Activated T-cell treated with anti-CD3 and anti-CD28 coated beads for 48 hours (primary cell): ENCODE measurements at places on chromosomes 2 and 18.

DNA sequence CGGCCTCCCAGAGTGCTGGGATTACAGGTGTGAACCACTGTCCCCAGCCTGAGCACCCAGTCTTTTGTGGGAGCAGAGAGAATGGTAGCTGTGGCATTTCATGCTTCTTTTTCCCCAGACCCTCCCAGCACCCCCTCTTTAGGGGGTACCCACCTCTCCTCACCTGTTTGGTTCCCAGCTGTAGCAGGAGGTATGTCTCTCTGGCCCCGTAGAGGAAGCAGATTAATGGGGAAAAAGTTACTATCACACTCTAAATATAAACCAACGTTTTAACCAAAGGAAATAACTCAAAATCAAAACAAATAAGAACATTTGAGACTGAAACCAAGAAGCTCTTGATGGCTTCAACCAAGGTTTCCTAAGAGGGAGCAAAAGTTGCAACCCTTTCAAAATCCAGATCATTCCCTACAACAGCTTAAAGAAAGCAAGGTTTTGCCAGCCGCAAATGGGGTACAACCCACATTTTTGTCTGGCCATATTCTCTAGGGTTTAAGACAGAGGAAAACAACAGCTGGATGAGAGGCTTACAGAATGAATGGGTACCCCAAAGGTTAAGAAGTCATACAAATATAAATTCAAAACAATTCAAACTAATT lies 8.0 kb downstream of the RNF125 start:
- DNase-seq = no peak

DNA sequence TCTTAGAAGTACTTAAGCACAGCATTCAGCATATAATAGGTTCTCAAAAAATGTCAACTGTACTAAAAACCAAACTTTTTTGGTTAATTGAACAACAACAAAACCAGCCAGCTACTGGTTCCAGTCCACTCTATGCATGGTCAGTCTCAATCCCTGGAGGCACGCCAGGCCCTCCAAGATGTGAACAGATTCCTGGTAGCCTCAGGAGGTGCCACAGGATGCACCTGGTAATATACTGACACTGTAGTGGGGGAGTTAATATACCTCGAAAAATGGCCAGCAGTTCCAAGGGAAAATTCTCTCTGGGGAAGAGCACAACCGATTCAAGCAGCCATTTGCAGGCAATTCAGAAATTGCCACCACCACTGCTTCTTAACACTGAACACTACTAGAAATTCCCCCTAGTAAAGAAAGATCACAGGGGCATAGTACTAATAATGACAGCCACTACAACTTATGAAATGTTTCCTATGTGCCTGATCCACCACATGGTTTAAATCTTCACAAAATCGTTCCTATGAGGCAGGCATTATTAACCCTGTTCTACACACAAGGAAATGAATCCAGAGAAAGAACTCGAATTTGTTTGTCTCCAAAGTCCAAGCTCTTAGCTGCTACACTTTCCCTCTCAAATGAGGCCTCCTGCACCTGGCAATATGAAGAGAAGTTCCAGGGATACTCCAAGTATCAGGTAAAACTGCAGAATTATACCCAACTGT lies 3.4 kb downstream of the MGAT4A start:
- DNase-seq = no peak

GRCh38 chr2:176648700-176649297 lies 379.6 kb downstream of the MTX2 start:
- DNase-seq = no peak

DNA sequence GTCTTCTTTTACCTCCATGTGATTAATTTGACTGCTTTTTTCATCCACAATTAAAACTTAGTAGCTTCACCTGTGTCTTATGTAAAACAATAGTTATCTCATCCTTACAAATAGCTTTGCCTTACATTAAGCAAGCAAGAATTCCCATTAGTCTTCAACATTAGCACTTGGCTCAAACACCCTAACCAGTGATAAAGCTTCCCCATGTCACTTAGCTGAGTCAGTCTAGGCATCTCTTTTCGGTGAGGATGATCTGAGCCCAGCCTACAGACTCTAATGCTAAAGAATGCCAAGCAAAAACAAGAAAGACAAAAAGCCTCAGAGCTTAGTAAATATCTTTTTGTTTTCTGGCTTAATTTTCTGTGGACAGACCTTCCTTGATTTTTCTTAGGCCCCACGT lies 26.1 kb downstream of the GAD1 start:
- no peak for DNase-seq

GRCh38 chr18:8980918-8981317 lies 121.6 kb upstream of the NDUFV2 start:
- DNase-seq = no peak

GRCh38 chr2:47274054-47274782 lies 119.1 kb upstream of the STPG4 start:
- no peak for DNase-seq

DNA sequence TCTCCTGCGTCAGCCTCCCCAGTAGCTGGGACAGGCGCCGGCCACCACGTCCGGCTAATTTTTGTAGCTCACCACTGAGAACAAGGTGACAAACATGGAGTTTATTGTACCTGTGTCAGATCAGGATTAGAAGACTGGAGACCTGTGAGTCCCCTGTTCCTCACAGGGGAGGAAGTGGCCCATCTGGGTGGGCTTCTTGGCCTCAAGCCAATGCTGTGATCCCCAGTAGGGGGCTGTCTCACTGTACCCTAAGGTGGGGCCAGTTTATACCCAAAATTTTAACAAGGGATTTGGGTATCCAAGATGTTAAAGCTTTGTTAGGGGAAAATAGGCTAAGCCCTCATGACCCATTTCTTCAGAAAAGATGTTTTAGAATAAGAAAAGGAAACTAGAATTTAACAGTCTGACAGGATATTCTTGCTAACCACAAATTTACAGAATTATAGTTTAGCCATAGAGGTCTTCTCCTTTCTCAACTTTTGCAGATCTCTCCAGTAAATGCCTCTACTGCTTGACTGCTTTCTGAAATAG lies 16.3 kb downstream of the PCBP1 start:
- no peak for DNase-seq

- DNase-seq = peak; percentile 27
Observed at GRCh38 chr2:197804758-197805714, 643 bp downstream of the PLCL1 start.

GRCh38 chr2:217614498-217614897 lies 388.3 kb downstream of the TNS1 start:
- DNase-seq = no peak

- DNase-seq = no peak
Observed at GRCh38 chr2:91477731-91478672, 2786.5 kb downstream of the RPIA start.

DNA sequence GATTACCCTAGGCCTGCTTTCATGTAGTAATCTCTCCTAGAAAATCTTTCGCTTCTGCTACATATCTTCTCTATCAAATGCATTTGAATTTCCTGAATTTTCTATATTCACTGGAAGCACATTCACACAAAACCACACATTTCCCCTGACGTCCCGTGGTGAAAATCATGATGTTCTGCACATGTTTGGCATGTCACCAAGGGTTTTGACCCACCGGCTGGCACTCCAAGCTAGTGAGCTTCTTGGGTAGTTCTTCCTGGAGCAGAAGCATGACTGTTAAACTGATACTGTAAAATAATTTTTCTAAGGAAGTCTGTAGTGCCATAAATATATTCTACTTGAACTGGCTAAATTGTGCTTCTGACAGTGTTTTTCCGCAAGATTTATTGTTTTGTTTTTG lies 510.1 kb upstream of the SLC8A1 start:
- DNase-seq = no peak

GRCh38 chr2:66573416-66573815 lies 138.5 kb downstream of the MEIS1 start:
- DNase-seq = no peak

DNA sequence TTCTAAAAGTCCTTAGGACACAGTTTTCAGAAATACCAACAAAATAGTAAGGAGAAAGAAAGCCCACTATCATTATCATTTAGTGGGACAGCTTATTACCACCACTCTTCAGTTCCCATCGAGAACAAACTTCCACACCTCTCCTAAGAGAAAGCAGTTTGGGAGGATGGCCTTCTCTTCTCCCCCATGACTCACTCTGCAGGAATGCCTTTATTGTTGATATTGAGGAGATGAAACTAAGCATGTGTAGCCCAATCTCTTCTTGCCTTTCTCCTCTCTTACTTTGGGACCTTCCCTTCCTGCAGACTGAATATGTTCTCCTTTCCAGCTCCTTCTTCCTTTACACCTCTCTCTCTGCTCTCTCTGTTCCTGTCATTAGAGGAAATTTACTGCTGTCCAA lies 30.0 kb upstream of the ERMN start:
- DNase-seq = no peak

- no peak for DNase-seq
Observed at GRCh38 chr2:67645280-67646138, 248.4 kb downstream of the ETAA1 start.

DNA sequence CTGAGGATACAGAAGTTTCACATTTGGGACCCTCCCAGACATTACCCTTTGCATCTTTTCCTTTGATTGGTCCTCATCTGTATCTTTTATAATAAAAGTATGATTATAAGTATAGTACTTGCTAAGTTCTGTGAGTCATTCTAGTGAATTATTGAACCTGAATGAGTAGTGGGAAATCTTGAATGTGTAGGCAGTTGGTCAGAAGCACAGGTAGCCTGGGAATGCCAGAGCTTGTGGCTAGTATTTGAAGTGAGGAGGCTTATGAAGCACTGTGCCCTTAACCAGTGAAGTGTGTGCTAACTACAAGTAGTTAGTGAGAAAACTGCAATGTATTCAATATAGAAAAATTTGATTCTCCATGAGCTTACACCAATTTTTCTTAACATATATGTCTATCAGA lies 257.6 kb downstream of the GRB14 start:
- no peak for DNase-seq

GRCh38 chr2:100891906-100892642 lies 72.1 kb downstream of the NPAS2 start:
- no peak for DNase-seq

DNA sequence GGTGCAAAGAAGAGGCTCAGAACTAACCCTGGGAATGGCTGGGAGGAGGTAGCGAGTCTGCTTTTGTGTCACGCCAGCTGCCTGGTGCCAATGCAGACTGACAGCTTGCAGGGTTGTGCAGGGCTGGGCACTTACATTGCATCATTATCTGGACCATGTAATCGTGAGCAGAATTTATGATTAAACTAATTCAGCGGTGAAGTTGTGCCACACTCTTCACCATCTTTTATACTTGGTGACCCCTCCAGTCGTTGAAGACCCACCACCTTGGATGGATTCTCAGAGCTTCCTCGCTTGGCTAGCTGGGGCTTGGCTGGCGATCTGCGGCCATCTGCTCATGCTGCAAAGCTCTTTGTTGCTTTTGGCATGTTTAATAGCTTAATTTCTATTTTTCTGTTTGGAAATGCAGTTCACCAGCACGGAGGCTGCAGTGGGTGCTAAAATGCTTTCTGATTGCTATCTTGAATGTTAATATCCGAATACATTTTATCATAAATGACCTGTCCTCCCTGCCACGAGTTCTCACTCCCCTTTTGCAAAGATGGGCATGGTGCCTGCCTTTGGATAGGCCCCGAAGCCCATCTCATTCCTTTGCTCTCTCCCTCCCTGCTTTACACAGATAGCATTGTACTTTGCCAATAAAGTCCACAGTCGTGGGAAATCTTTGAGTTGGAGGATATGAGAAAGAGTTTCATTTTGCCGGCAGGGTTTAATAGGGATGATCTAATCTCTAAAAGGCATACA lies 188.2 kb downstream of the PRKCE start:
- no peak for DNase-seq

- no peak for DNase-seq
Observed at GRCh38 chr18:13433125-13433524, 214.6 kb downstream of the LDLRAD4 start.

- DNase-seq = no peak
Observed at GRCh38 chr2:181073896-181074295, 93.5 kb downstream of the UBE2E3 start.

GRCh38 chr2:234426616-234427015 lies 70.3 kb downstream of the ARL4C start:
- DNase-seq = no peak

DNA sequence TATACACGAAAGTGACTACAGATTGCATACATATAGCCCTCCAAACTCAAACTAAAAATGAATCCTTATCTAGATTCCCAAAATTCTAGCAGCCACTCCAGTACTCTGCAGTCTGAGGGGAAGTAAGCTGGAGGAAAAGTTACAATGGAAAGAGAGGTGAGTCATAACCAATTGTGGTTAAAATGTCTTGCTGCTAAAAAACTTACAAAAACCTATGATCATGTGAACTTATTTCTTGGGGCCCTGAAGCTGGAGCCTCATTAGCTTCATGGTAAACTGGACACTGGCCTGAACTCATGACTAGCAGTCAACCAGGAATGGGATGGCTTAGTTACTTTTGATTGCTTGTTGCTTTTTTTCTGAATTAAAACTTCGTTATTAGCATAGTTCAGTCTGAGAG lies 175.9 kb downstream of the SLC4A3 start:
- DNase-seq = no peak

DNA sequence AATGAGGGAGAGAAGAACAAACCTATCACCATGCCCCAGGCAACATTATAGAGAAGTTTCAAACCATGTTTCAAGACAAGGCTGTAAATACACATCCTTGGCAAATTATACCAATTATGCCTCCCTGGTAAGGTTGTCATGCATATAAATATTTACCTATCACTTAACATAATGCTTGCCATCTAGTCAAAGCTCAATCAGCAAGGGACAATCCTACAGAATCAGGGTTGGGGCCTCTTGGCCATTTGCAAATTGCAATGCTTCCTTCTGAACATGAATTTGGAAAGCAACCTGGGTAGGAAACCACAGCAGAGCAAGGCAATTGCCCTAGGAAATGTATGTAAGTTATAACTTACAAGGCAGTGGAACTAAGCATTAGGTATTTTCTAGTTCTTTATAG lies 907.2 kb upstream of the CDH2 start:
- DNase-seq = no peak

DNA sequence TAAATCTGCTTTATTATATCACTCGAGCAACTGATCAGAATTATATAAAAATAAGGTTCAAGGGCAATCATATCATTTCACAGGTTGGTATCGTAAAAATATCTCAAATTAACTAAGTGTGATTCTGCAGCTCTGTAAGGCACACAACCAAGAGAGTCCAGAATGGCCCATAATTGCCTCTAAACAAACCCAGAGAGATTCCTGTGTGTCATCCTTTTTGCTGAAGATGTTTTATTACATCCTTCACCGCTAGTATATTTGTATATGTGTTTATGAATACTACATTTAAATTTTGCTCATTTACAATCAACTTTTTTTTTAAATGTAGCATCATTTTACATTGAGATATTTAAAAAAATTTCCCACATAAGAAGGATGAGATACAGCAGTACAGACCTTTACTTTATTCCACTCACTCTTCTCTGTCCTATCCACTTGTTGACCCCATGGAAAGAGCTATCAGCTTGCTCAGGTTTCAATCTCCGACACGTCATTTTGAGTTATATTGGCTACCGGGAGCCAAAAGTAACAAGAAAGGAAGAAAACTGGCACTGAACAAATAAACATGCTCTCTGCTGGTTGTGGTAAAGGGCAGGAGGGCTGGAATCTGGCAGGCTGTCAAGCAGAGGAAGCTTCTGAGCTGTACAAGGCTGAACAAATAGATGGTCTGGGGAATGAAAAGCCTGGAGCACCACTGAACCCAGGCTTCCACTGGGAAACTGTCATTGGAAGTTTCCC lies 23.1 kb downstream of the PLA2R1 start:
- no peak for DNase-seq

- DNase-seq = no peak
Observed at GRCh38 chr18:25880441-25880840, 210.0 kb downstream of the SS18 start.

- no peak for DNase-seq
Observed at GRCh38 chr2:196256585-196256984, 85.2 kb upstream of the STK17B start.
